ENCODE measurements at places on chromosomes 5 and 9. TPM values are rescaled to one million over a fixed set of nuclear protein-coding genes. Genes with fewer than 3 reads are reported as not detected.

- no peaks in the 10 kb centered on the region for H3K36me3 ChIP-seq
- no peak overlapping the region for H3K27ac ChIP-seq
- no peaks in the 10 kb centered on the region for H3K27me3 ChIP-seq
- H3K4me1 ChIP-seq, result no peaks in the 10 kb centered on the region
Measured at GRCh38 chr5:136013559-136013958, 15.2 kb upstream of the TGFBI start.

MUSK gene
- 6.9 TPM for total RNA-seq

DNA sequence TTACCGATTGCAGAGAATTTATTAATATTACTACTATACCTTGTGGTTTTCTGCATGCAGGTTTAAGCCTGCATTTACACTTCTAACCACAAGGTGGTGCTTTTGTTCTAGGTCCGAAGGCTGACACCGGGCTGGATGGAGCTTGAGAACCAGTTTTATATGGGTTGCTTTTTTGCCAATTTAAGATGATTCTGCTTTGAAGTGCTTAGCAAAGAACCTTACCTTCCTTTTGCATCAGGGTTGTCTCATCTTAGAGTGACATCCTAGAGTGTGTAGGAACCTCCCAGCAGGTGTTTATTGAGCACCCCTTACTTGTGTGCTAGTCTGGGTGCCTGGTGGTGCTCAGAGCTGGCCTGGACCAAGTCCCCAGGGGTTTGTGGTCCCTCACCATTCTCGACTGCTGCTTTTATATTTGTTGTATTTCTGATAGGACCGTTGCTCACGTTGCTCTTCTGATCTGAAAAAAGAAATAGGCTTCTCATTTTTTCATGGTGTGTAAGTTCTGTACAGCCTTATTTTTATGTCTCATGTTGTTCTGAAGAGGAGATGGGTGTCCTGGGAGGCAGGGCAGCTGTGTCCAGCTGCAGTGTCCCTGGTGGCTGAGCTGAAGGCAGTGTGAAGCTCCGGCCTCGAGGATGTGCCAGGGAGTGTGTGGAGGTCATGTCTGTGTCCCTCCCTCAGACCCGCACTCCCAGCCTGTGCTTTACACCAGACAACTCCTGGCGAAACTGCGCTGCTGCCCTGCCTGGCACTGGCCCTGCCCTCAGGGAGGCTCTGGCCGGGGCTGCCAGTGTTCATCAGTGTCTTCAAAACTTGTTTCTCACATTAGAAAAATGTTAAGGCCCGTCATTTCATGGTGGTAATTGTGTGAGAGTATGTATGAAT lies 54.3 kb downstream of the EHMT1 start:
- H3K4me3 ChIP-seq, result no peak overlapping the region
- H3K27ac ChIP-seq, result peak overlapping the region; percentile 73
- H3K27me3 ChIP-seq, result no peaks in the 10 kb centered on the region
- peak; percentile 81 for DNase-seq
- no peaks in the 10 kb centered on the region for H3K36me3 ChIP-seq

DNA sequence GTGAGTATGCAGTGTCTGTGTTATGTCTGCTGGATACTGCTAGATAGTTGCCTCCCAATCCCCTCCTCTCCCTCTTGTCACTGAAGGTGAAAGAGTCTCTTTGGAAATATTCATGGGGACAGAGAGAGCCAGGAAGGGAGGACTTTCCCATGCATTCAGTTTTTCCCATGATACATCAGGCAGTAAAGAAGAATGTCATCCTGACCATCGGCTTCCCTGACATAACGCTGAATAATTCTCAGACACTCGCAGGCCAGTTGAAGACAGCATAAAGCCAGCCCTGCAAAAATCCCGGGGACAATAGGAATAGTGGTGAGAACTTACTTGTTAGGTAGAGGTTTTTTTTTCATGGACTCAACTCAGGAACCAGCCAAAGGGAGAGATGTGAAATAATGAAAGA lies 58.1 kb downstream of the KLF4 start:
- no peaks in the 10 kb centered on the region for H3K4me1 ChIP-seq
- no peak for DNase-seq
- no peak overlapping the region for H3K27ac ChIP-seq
- no peaks in the 10 kb centered on the region for H3K36me3 ChIP-seq
- no peak overlapping the region for H3K4me3 ChIP-seq

FOXD1 gene
- 7.4 TPM for total RNA-seq

DNA sequence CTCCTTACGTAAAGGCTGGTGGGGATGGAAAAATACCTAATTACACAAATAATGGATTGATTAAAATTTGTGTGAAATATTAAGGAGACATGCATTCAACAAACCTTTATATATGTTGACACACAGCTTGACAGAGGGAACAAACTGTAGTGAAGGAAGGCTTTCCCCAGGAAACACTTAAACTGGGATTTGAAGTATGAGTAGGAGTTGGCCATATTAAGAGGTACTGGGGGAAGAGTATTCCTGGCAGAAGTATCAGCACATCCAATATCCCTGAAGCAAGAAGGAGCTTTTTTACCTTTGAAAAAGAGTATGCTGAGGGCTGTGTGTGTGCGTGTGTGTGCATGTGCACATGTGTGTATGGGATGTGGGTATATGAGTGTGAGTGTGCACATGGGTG lies 111.1 kb downstream of the PSD2 start:
- H3K4me3 ChIP-seq, result no peak overlapping the region
- no peaks in the 10 kb centered on the region for H3K27me3 ChIP-seq
- H3K27ac ChIP-seq, result no peak overlapping the region
- no peaks in the 10 kb centered on the region for H3K36me3 ChIP-seq
- H3K4me1 ChIP-seq, result peaks cover 23% of the 10 kb centered on the region

EGFLAM gene
- total RNA-seq, result 12.0 TPM

DNA sequence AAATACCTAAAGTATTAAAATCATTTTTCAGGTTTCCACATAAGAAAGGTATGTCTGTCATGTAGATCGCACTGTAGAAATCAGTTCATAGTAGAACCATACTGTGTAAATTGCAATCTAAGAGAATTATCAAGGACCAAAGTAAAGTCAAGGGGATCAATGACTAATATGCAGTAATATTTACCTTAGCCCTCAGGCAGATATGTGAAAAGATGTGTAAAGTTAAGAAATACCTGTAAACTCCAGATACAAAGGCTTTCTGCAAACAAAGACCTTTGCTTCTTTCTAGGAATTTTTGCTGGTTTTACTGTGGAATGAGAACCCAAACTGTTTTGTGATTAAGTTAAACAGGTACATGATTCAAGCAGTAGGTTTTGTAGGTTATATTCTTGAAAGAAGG lies 11.6 kb downstream of the POLK start:
- H3K27ac ChIP-seq, result no peak overlapping the region
- H3K4me3 ChIP-seq, result no peak overlapping the region
- H3K4me1 ChIP-seq, result no peaks in the 10 kb centered on the region
- no peak for DNase-seq
- H3K36me3 ChIP-seq, result no peaks in the 10 kb centered on the region

DNA sequence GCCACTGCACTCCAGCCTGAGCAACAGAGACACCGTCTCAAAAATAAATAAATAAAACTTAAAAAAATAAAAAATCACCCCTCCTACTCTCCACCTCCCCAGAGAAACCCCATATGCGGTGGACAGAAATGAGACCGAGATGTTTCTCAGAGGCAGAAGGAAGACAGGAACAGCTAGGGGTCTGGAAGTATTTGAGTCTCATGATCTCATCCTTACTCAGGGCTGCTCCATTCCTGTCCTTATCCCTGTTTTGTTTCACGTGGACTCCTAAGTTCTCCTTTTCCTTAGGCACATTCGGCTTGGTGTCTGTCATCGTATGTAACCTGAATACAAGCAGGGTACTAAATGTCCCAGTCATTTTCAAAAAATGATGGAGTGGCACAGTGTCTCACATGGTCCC lies 76.1 kb downstream of the C9orf50 start:
- no peak for DNase-seq
- H3K4me1 ChIP-seq, result peaks cover 20% of the 10 kb centered on the region
- H3K36me3 ChIP-seq, result no peaks in the 10 kb centered on the region
- H3K4me3 ChIP-seq, result no peak overlapping the region
- no peak overlapping the region for H3K27ac ChIP-seq
- no peaks in the 10 kb centered on the region for H3K27me3 ChIP-seq

GRCh38 chr5:115509547-115509946 lies 35.0 kb downstream of the FEM1C start:
- no peaks in the 10 kb centered on the region for H3K4me1 ChIP-seq
- no peaks in the 10 kb centered on the region for H3K27me3 ChIP-seq
- H3K4me3 ChIP-seq, result no peak overlapping the region
- H3K27ac ChIP-seq, result no peak overlapping the region
- no peaks in the 10 kb centered on the region for H3K36me3 ChIP-seq

BHMT2 gene
- 10.1 TPM for total RNA-seq

DNA sequence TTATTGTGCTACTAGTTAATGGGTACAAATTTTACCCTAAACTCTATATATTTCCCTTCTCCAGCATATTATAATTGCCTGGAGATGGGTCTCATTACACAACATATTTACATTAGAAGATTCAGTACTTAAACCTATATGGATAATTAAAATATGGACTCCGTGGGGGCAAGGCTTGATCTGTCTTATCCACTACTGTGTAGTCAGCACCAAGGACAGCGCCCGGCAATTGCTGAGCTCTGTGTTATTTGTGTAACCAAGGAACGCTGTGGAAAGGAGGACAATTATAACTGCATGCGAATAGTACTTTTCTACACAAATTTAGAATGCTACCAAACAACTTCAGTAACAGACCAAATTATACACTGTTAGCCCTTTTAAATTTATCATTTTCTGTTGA lies 77.7 kb downstream of the DNAH5 start:
- no peaks in the 10 kb centered on the region for H3K4me1 ChIP-seq
- no peak overlapping the region for H3K4me3 ChIP-seq
- H3K27ac ChIP-seq, result no peak overlapping the region
- DNase-seq, result peak; percentile 69
- H3K27me3 ChIP-seq, result no peaks in the 10 kb centered on the region

DNA sequence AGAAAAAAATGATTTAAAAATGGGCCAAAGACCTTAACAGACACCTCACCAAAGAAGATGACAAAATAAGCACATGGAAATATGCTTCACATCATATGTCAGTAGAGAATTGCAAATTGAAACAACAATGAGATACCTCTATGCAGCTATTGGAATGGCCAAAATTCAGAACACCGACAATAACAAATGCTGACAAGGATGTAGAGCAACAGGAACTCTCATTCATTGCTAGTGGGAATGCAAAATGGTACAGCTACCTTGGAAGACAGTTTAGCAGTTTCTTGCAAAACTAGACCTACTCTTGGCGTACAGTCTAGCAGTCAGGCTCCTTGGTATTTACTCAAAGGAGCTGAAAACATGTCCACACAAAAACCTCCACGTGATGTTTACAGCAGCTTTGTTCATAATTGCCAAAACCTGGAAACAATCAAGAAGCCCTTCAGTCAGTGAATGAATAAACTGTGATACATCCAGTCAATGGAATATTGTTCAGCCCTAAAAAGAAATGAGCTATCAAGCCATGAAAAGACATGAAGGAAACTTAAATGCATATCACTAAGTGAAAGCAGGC lies 10.5 kb upstream of the MVB12B start:
- H3K27ac ChIP-seq, result no peak overlapping the region
- H3K4me1 ChIP-seq, result no peaks in the 10 kb centered on the region
- H3K36me3 ChIP-seq, result no peaks in the 10 kb centered on the region
- no peak overlapping the region for H3K4me3 ChIP-seq
- no peak for DNase-seq

DNA sequence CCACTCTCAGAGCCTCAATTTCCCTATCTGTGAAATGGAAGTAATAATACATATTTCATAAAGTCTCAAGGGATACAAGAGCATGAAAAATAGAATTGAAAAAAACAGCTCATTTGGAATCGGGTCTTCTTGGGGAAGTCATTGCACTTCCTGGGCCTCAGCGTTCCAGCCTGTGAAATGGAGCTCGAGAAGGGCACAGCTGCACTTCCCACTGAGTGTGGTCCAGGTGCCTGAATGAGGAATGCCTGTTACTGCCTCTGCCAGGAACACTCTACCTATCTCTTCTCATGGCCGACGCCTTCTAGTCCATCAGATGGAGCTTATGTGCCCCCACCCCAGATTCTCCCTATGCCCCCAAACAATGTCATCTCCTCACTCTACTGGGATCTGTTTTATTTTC lies 924 bp upstream of the NEURL1B start:
- no peak for DNase-seq
- H3K4me1 ChIP-seq, result peaks cover 6% of the 10 kb centered on the region
- no peak overlapping the region for H3K4me3 ChIP-seq
- H3K36me3 ChIP-seq, result no peaks in the 10 kb centered on the region
- H3K27me3 ChIP-seq, result no peaks in the 10 kb centered on the region
- peak overlapping the region; percentile 76 for H3K27ac ChIP-seq

HAPLN1 gene
- total RNA-seq, result not detected

GRCh38 chr9:36492865-36493264 lies 79.8 kb upstream of the MELK start:
- DNase-seq, result no peak
- no peaks in the 10 kb centered on the region for H3K36me3 ChIP-seq
- H3K4me1 ChIP-seq, result peaks cover 11% of the 10 kb centered on the region
- H3K4me3 ChIP-seq, result no peak overlapping the region
- no peaks in the 10 kb centered on the region for H3K27me3 ChIP-seq
- no peak overlapping the region for H3K27ac ChIP-seq

- DNase-seq, result peak; percentile 43
- H3K4me3 ChIP-seq, result no peak overlapping the region
- H3K27ac ChIP-seq, result no peak overlapping the region
- H3K27me3 ChIP-seq, result no peaks in the 10 kb centered on the region
Measured at GRCh38 chr9:84781458-84781857, 111.9 kb downstream of the NTRK2 start.

DNA sequence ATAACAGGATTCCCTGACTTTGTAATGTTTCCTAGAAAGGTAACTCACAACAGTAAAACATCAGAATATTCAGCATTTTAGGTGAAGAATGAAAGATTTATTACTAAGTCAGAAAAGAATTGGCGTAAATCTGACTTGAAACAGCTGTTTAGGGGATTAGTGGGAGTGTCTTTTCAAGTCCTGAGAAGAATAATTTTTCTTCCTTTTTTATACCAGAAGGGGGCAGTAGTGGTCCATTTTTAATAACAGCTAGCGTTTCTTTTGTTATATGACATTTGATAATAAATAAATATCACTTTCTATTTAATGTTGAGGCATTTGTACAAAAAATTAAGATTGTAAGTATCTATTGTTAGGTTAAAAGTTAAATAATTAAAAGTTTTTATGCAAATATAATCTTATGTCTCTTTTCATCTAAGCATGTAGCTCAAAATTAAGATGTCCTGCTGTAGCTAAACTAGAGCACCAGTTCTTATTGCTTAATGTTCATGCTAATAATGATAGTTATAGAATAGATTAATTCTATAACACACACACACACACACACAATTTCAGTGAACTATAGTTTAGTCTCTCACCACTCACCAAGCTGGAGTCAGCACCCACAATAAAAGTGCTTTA lies 258.7 kb upstream of the ARRDC3 start:
- no peak overlapping the region for H3K27ac ChIP-seq
- DNase-seq, result no peak
- H3K4me1 ChIP-seq, result no peaks in the 10 kb centered on the region

Data from testis (tissue), 5 donors.